ENCODE measurements at places on chromosomes 11 and 22.
A peak's percentile ranks its signal among the peaks of the same experiment; 100 is the strongest.

GRCh38 chr11:61890529-61891330, 615 bp downstream of the FADS3 start:
- H3K36me3 ChIP-seq, result no peaks in the 10 kb centered on the region
- no peak overlapping the region for H3K27ac ChIP-seq
- peak; percentile 71 for DNase-seq
- H3K4me3 ChIP-seq, result peak overlapping the region; percentile 76
- H3K4me1 ChIP-seq, result peaks cover 11% of the 10 kb centered on the region

GRCh38 chr11:43868852-43869567, 11.6 kb upstream of the ALKBH3 start:
- H3K4me3 ChIP-seq, result no peak overlapping the region
- H3K27me3 ChIP-seq, result peaks cover 79% of the 10 kb centered on the region
- H3K27ac ChIP-seq, result no peak overlapping the region
- H3K36me3 ChIP-seq, result no peaks in the 10 kb centered on the region

GRCh38 chr22:21629255-21630149, at the start of gene YDJC:
Gene YDJC, minus strand, starts transcription at chr22:21630022. Its CDS starts 8 bp downstream, at chr22:21630014.
- no peaks in the 10 kb centered on the region for H3K4me1 ChIP-seq
- DNase-seq, result peak; percentile 97
- H3K4me3 ChIP-seq, result peak within 1 kb of the TSS; percentile 73
- no peaks in the 10 kb centered on the region for H3K36me3 ChIP-seq
- no peak within 1 kb of the TSS for H3K27ac ChIP-seq
- H3K27me3 ChIP-seq, result no peaks in the 10 kb centered on the region

- no peak overlapping the region for H3K4me3 ChIP-seq
- H3K36me3 ChIP-seq, result no peaks in the 10 kb centered on the region
- no peak for DNase-seq
- no peaks in the 10 kb centered on the region for H3K27me3 ChIP-seq
Observed at GRCh38 chr11:101453682-101454081, 130.1 kb downstream of the TRPC6 start.

DNA sequence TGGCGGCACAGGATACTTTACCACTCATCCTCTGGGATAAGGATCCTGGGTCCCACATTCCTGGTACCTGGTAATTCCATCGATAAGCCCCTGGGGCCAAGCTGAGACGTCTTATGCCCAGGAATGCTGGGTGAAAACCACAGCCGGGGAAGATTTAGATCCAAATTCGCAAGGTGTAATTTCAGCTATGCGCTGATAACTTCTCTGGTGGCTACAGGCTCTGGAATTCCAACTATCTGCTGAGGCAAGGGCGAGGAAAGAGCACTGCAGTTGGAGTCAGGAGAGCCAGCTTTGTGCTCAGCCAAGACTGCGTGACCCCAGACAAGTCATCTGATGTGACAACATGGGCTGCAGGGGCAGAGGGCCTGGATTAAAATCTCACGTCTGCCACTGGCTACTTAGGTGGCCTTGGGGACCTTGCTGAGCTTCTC, 9.9 kb upstream of the MYEOV start:
- H3K36me3 ChIP-seq, result no peaks in the 10 kb centered on the region
- no peak overlapping the region for H3K4me3 ChIP-seq
- DNase-seq, result no peak
- H3K27me3 ChIP-seq, result no peaks in the 10 kb centered on the region

DNA sequence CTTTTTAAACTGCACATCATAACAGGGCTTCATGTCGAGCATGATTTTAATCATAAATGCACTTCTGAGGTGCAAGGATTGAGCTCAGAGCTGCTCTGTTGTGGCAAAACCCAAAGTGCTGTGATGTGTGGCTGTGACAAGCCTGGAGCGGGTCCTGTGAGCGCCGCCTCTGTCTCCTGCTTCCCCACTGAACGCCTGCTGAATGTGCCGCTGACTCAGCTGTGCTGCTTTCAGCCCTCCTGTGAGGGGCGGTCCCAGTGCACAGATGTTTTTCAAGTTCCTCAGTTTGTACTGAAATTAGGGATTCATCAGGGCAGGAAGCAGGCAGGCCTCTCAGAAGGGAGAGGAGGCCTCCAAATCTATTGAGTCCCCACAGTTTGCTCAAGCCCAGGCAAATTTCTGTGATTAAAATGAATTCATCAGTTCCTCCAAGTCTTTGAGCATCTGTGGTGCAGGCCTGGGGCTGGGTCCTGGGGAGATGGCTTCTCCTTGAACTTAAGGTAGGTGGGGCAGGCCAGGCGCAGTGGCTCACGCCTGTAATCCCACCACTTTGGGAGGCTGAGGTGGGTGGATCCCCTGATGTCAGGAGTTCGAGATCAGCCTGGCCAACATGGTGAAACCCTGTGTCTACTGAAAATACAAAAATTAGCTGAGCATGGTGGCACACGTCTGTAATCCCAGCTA, 3.0 kb upstream of the GTSE1 start:
- no peak overlapping the region for H3K27ac ChIP-seq
- no peak overlapping the region for H3K4me3 ChIP-seq
- no peaks in the 10 kb centered on the region for H3K27me3 ChIP-seq
- H3K4me1 ChIP-seq, result peaks cover 15% of the 10 kb centered on the region

GRCh38 chr22:31329453-31330215, 16.5 kb downstream of the PATZ1 start:
- no peak overlapping the region for H3K27ac ChIP-seq
- H3K36me3 ChIP-seq, result peaks cover 4% of the 10 kb centered on the region
- no peak for DNase-seq

- H3K4me1 ChIP-seq, result peaks cover 36% of the 10 kb centered on the region
- H3K27me3 ChIP-seq, result peaks cover 100% of the 10 kb centered on the region
- peak overlapping the region; percentile 57 for H3K4me3 ChIP-seq
- no peak overlapping the region for H3K27ac ChIP-seq
Observed at GRCh38 chr11:16613262-16613511, 125.3 kb upstream of the C11orf58 start.

- H3K4me3 ChIP-seq, result no peak overlapping the region
- no peak for DNase-seq
- H3K36me3 ChIP-seq, result no peaks in the 10 kb centered on the region
- H3K27ac ChIP-seq, result no peak overlapping the region
- H3K4me1 ChIP-seq, result peaks cover 3% of the 10 kb centered on the region
- no peaks in the 10 kb centered on the region for H3K27me3 ChIP-seq
Observed at GRCh38 chr11:34271727-34272126, 86.1 kb downstream of the ABTB2 start.

GRCh38 chr11:121933694-121934093, 182.3 kb downstream of the BLID start:
- no peak for DNase-seq
- no peak overlapping the region for H3K27ac ChIP-seq
- H3K27me3 ChIP-seq, result peaks cover 11% of the 10 kb centered on the region

GRCh38 chr11:100830978-100831732, 144.1 kb downstream of the ARHGAP42 start:
- no peak overlapping the region for H3K4me3 ChIP-seq
- no peaks in the 10 kb centered on the region for H3K36me3 ChIP-seq
- H3K27me3 ChIP-seq, result no peaks in the 10 kb centered on the region
- DNase-seq, result no peak
- H3K27ac ChIP-seq, result no peak overlapping the region
- peaks cover 39% of the 10 kb centered on the region for H3K4me1 ChIP-seq

DNA sequence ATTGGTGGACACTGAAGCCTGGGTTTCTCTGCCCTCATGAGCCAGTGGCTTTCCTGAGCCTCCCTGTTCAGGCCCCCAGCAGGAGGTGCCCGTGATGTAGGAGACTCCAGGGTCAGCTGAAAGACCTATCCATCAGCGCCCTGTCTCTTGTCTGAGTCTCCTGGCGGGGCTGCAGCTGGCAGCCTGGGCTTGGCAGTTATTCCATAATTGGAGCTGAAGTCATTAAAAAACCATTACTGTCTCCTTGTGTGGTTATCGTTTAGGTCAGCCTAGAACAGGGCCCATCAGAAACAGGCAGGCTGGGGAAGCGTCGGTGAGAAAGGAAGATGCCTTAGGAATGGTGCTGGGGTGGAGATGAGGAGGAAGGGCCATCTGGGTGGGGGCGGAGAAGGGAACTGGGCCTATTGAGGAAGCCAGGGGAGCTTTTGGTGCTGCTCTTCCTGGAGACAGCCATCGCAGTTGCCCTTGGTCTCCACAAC, 5.0 kb downstream of the TUB start:
- no peak overlapping the region for H3K27ac ChIP-seq
- no peaks in the 10 kb centered on the region for H3K27me3 ChIP-seq
- H3K36me3 ChIP-seq, result no peaks in the 10 kb centered on the region
- DNase-seq, result no peak
- peaks cover 46% of the 10 kb centered on the region for H3K4me1 ChIP-seq
- H3K4me3 ChIP-seq, result no peak overlapping the region

- H3K27me3 ChIP-seq, result no peaks in the 10 kb centered on the region
- H3K4me1 ChIP-seq, result peaks cover 9% of the 10 kb centered on the region
- no peak overlapping the region for H3K4me3 ChIP-seq
- H3K27ac ChIP-seq, result no peak overlapping the region
Observed at GRCh38 chr11:41399323-41399722, 60.1 kb downstream of the LRRC4C start.

DNA sequence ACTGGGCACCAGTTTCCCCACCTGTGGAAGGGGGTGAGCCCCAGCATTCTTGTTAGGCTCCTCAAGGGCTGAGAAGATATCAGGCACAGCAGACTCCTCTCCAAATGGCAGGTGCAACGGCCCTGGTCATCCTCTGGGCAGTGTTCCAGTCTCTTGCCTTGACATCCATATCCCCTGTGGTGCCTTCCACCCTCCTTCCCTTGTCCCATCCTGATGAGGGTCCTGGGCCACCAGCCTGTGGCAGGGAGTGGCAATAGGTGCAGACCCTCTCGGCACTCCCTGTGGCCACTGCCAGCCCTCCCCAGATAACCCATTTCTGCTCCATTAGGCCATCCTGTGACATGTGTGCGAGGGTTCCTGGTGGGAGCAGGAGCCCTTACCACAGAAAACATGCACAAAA, 78.8 kb upstream of the NECTIN1 start:
- H3K4me1 ChIP-seq, result peaks cover 13% of the 10 kb centered on the region
- no peaks in the 10 kb centered on the region for H3K36me3 ChIP-seq
- no peak overlapping the region for H3K27ac ChIP-seq
- H3K4me3 ChIP-seq, result no peak overlapping the region
- DNase-seq, result no peak

DNA sequence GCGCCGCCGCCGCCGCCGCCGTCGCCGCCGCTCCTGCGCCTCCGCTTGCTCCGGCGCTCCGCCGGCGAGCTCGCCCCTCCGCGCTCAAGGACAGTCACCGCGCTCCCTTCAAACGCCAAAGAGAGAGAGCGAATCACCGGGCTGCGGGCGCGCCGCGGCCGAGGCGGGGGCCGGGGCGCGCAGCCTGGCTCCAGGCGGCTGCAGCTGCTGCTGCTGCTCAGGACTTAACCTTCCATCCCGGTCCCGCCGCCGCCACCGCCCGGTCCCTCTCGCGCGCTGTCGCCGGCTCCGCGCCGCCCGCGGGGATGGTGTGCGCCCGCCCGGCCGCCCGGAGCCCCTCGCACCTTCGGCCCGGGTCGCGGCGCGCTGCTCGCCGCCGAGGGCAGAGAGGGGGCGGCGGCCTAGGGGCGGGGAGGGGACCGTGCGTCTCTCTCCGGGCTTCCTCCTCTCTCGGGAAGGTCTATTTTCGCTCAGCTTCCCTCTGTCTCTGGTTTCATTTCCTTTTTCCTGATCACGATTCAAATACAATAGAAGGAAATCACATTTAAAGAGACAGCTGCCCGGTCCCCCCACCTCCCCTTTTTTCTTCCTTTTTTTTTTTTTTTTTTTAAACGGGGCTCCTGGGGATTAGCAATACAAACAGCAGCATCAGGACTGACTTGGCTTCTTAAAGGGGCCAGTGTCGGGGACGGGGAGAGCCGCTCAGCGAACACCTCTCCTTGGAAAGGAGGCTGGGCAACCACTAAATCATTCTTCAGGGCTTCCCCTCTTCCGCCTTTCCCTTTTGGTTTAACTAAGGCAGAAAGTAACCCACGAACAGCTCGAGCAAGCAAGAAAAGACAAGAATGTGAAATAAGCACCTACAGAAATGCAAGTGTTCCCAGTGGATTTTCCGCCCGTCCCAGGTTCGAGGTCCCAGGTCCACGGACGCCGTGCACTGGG, 22.1 kb downstream of the LMO2 start:
- no peaks in the 10 kb centered on the region for H3K36me3 ChIP-seq
- H3K27ac ChIP-seq, result no peak overlapping the region
- DNase-seq, result peak; percentile 84

DNA sequence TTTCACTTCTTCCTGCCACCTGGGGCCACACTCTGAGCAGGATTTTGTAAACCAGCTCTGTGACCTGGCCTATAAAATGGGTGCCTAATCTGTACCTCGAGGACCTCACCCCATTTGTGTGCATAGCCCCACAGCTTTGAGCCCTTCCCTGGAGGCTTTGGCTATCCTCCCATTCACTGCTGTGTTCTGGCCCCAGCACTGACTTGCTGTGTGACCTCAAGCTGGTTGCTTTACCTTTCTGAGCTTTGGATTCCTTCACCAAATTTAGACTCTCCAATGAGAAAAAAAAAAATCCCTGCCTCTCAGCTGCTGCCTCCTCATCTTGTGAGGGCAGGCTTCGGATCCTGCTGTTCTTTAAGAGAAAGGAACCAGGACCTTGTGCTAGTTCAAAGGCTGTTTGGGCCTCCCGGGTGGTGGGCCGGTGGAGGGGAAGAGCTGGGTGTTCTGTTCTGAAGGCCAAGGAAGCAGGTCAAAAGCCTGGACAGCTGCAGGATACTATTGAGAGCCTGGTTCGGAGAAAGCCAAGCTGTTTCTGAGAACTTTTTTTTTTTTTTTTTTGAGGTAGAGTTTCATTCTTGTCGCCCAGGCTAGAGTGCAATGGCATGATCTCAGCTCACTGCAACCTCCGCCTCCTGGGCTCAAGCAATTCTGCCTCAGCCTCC, 1.1 kb upstream of the PYGM start:
- H3K4me1 ChIP-seq, result peaks cover 53% of the 10 kb centered on the region
- H3K36me3 ChIP-seq, result no peaks in the 10 kb centered on the region
- H3K27me3 ChIP-seq, result no peaks in the 10 kb centered on the region
- no peak for DNase-seq
- H3K27ac ChIP-seq, result no peak overlapping the region
- H3K4me3 ChIP-seq, result no peak overlapping the region

DNA sequence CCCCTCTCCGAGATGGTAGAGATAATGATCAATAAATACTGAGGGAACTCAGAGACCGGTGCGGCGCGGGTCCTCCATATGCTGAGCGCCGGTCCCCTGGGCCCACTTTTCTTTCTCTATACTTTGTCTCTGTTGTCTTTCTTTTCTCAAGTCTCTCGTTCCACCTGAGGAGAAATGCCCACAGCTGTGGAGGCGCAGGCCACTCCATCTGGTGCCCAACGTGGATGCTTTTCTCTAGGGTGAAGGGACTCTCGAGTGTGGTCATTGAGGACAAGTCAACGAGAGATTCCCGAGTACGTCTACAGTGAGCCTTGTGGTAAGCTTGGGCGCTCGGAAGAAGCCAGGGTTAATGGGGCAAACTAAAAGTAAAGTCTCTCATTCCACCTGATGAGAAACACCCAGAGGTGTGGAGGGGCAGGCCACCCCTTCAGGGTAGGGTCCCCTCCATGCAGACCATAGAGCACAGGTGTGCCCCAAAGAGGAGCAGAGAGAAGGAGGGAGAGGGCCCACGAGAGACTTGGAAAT, 43.2 kb downstream of the IGLL1 start:
- H3K27ac ChIP-seq, result no peak overlapping the region
- peaks cover 46% of the 10 kb centered on the region for H3K4me1 ChIP-seq
- peaks cover 25% of the 10 kb centered on the region for H3K27me3 ChIP-seq
- no peak overlapping the region for H3K4me3 ChIP-seq
- DNase-seq, result no peak

GRCh38 chr11:20337526-20338154, 25.9 kb upstream of the HTATIP2 start:
- no peaks in the 10 kb centered on the region for H3K36me3 ChIP-seq
- H3K4me1 ChIP-seq, result peaks cover 51% of the 10 kb centered on the region
- no peak overlapping the region for H3K4me3 ChIP-seq
- peak; percentile 81 for DNase-seq
- no peaks in the 10 kb centered on the region for H3K27me3 ChIP-seq
- no peak overlapping the region for H3K27ac ChIP-seq

GRCh38 chr11:58805065-58805464, 39.4 kb downstream of the GLYATL2 start:
- no peaks in the 10 kb centered on the region for H3K4me1 ChIP-seq
- H3K27ac ChIP-seq, result no peak overlapping the region
- no peak overlapping the region for H3K4me3 ChIP-seq
- H3K27me3 ChIP-seq, result no peaks in the 10 kb centered on the region

All from neural progenitor cell (in vitro differentiated cells).